Epithelial cell of prostate (primary cell): ENCODE measurements at places on chromosomes 5 and 9.

GRCh38 chr9:134134949-134135342, 936 bp upstream of the WDR5 start:
- DNase-seq, result no peak

DNA sequence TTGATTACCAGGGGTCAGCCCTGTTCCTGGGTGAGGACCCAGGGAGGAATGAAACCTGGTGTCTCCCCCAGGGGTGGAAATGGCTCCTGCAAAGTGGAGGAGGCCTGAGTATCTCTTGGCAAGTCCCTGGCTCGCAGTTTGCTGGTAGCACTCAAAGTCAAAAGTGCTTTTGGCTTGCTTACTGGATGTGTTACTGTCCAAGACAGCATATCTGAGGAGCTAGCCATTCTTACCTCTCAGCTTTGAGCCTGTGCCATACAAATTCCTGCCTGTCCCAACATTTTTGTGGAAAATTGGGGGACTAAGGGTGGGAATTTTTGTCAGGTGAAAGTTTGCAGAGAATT, 9.9 kb downstream of the ZNF618 start:
- DNase-seq, result no peak

GRCh38 chr5:95256446-95256845, 28.4 kb downstream of the MCTP1 start:
- DNase-seq, result no peak

DNA sequence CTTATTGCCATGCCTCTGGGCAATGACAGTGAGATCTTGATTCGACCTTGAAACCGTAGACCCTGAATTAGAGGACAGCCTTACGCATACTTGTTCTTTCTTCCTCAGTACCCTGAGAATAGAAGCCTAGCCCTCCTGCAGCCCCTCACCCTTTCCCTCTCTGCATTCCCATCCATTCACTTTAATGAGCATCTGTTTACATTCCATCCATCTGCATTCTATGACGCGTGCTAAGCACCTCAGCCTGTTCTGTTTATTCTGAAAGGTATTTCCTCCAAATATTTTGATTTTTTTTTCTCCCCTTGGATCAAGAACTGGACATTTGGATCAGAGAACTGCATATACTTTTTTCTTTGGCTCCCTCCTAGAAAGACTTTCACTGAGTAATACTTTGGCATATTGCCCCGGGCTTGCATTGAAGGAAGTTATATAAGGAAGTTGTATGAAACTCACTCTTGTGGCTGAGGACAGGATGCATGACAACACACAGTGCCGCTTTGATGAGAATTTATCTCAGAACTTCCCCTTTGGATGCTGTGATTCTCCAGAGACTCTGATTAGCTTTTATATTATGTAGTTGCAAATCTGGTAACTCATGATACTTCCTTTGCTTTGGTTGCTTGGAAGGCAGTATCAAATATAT, 15.7 kb downstream of the TMEM8B start:
- peak; percentile 76 for DNase-seq

GRCh38 chr5:102911973-102912372, 156.9 kb downstream of the PAM start:
- DNase-seq, result no peak

GRCh38 chr5:79564798-79565279, 47.4 kb upstream of the TENT2 start:
- no peak for DNase-seq

GRCh38 chr5:91929522-91929817, 546.4 kb upstream of the ARRDC3 start:
- DNase-seq, result no peak

- DNase-seq, result no peak
Measured at GRCh38 chr9:20463823-20464222, 158.5 kb downstream of the MLLT3 start.

GRCh38 chr9:114258218-114258617, 64.7 kb upstream of the ORM1 start:
- no peak for DNase-seq
